Activated CD4-positive, CD25-positive, alpha-beta regulatory T cell treated with anti-CD3 and anti-CD28 coated beads, Interleukin-2, amount 50 U/mL, for 16 hours (primary cell): ENCODE measurements at places on chromosomes 6 and 20.

DNA sequence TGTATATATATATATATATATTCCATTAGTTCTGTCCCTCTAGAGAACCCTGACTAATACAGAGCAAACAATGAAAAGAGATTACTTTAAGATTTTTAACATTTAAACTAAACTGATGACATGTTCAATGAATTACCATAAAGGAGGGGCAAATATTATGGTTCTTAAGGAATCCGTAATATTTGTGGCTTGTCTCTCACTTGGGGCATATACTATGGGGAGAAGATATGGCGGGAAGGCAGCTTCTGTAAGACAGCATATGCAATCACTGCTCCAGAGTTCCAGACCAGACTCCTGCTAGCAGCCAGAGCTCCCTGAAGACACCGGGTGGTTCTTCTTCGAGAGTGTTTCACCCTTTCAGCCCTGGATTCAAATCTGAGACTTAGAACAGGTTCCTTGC is 321.1 kb upstream of the NT5E start:
- no peak for DNase-seq

DNA sequence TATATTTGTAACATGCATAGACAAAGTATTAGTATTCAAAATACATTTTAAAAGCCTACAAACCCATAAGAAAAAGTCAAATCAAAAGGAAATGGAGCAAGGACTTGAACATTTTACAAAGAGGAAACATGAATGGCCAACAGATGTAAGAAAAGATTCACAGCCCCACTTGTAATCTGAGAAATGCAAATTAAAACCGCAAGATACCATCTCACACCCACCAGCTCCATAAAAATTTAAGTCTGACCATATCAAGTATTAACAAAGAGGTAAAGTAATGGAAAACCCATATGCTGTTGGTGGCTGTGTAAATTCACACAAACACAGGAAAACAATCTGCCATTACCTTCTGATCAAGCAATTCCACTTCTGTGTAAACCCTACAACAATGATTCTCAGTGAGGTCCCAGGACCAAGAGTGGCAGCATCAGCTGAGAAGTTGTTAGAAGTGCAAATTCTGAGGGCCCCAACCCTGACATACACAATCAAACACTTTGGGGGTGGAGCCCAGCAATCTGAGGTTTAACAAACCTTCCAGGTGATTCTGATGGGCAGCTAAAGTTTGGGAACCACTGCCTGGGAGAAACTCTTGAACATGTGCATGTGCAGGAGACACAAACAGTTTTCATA is 30.9 kb downstream of the BCL2L1 start:
- DNase-seq, result no peak

- DNase-seq, result no peak
Measured at GRCh38 chr20:23227274-23227673, 123.3 kb upstream of the NXT1 start.

GRCh38 chr6:42295181-42295580 is 77.5 kb upstream of the MRPS10 start:
- DNase-seq, result no peak

DNA sequence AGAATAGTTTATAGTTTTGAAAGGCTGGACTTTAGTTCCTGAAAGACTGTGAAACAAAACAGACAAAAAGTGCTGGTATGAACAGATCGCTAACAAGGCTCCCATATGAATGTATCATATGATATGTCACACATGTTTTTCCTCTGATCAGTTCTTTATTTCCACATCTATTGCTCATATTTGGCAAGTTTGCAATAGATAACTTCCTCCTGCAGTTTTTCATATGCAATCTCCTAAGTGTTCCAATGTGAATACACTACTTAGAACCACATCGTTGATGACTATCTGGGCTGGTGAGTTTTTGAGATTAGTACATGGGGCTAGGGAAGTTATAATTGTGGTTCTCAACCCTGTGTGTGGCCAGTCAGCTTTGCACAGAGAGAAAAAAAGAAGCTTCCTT is 23.1 kb downstream of the CRYBG1 start:
- DNase-seq, result no peak

- no peak for DNase-seq
Measured at GRCh38 chr6:126764104-126764503, 354.4 kb upstream of the RSPO3 start.

DNA sequence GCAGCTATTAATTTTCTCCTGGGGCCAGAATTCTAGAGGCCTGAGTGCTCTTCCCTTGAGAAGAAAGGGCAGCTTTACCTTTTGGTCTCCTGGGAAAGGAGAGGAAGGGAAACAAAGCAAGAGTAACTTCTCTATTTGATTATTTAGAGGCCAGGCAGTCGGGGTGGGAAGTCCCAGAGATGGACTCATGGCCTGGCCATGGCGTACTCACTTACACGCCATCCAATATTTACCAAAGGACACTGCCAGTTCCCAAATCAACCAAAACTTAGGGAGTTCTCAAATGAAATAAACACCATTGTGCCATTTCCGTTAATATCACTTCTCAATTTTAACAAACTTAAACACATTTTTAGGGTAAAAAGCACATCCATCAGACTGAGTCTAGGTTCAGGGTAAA is 76.6 kb downstream of the CDS2 start:
- no peak for DNase-seq

DNA sequence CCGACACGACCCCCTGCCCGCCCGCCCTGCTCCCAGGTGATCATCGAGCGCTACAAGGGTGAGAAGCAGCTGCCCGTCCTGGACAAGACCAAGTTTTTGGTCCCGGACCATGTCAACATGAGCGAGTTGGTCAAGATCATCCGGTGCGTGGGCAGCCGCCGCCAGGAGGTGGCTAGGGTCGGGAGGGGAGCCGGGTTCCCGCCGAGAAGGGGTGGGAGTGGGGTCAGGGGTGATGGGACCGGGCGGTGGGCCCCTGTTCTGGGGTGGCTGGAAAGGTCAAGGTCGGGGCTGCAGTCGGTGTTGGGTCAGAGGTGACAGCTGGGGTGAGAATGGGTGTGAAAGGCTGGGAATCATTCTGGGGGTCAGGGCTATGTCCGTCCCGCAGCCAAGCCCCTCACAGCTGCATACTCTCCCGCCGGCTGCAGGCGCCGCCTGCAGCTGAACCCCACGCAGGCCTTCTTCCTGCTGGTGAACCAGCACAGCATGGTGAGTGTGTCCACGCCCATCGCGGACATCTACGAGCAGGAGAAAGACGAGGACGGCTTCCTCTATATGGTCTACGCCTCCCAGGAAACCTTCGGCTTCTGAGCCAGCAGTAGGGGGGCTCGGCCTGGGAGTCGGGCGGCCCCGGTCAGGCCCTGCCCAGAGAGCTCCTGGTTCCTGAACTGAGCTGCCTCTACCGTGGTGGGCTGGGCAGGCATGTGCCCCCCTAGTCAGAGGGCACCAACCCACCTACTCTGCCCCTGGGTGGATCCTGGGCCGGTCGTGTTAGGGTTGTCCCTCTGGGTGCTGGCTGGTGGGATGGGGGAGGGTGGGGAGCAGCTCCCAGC is 1.0 kb downstream of the MAP1LC3A start:
- DNase-seq, result no peak

DNA sequence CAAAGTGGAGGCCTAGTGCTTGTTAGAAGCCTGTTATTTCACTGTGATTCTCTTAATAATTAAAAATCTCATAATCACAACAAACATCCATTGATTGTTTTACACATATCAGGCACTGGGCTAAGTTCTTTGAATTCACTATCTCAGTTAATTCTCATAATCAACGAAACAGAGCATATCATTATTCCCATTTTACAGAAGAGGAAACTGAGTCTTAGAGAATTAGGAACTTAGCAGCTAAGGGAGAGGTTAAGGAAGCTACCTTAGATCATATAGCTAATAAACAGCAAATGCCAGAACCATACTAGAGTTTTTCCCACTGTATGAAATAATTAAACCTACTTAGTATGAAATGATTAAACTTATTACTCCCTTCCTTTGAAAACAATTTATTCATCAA is 7.0 kb downstream of the HMGN3 start:
- no peak for DNase-seq

GRCh38 chr6:158567871-158568401 is 8.0 kb downstream of the TMEM181 start:
- no peak for DNase-seq

DNA sequence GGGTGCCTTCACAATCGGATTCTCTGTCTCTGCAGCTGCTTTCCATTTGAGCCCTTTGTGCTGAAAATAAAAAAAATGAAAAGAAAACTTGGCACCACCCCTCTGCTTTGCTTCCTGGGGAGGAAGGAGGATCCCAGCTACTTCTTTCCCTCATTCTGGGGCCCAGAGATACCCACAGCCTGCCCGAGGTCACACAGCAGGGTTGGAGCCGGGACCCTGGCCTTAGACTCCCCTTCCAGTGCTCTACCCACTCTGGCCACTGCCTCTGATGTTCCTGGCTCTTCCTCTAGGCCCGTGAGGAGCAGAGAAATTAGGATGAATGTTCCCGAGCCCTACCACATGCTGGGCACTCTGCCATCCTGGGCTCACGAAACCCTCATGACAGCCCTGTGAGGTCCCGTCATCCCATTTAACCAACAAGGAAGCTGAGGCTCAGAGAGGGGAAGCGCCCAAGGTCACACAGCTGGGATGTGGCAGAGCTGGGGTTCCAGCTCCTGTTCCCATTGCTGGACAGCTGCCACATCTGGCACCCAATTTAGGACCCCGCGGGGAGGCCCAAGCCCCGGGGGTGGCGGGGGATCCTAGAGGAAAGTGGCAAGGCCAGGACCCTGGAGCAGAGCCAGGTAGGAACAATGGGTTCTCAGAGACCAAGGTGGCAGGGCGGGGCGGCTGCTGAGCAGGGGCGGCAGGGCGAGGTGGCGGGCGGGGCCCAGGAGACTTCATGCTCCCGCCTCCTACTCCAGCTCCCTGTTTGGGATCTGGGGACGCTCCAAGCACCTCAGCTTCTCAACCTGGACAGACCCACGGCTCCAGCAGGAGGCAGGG is 76.6 kb downstream of the CEBPB start:
- DNase-seq, result no peak

- DNase-seq, result no peak
Measured at GRCh38 chr20:64062276-64062595, 762 bp upstream of the TCEA2 start.

GRCh38 chr6:29919506-29920445 is 22.6 kb upstream of the HLA-A start:
- DNase-seq, result no peak

- no peak for DNase-seq
Measured at GRCh38 chr6:3347247-3347646, 88.5 kb downstream of the PSMG4 start.

DNA sequence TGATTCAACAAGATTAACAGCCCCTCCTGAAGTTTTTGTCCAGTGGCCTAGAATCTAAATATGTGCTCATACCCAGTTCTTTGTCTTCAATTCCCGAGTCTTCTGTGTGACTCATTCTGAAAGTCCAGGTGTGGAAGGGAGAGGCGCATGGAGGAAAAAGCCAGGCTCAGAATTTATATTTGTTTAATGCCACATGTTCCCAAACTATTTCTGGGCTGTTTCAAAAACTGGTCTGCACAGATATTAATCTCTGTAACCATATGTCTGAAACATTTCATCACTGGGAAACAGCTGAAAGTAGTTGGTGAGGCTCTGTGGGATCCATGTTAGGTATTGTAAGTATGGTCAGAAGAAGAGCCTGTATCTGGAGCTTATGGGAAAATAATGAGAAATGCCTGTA is 266.0 kb downstream of the PAX1 start:
- DNase-seq, result no peak

DNA sequence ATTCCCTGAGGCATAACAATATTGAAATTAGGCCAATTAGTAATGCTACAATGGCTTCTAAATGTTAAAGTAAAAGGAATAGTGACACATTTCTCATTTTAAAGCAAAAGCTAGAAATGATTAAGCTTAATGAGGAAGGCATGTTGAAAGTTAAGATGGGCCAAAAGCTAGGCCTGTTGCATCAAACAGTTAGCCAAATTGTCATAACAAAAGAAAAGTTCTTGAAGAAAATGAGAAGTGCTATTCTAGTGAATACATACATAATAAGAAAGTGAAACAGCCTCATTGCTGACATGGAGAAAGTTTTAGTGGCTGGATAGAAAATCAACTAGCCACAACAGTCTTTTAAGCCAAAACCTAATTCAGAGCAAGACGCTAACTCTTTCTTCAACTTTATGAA is 12.9 kb downstream of the OR2A4 start:
- DNase-seq, result no peak

GRCh38 chr6:158069800-158070195 is 88.1 kb downstream of the SYNJ2 start:
- DNase-seq, result no peak

- no peak for DNase-seq
Measured at GRCh38 chr6:159808647-159809046, 8.6 kb downstream of the PNLDC1 start.

DNA sequence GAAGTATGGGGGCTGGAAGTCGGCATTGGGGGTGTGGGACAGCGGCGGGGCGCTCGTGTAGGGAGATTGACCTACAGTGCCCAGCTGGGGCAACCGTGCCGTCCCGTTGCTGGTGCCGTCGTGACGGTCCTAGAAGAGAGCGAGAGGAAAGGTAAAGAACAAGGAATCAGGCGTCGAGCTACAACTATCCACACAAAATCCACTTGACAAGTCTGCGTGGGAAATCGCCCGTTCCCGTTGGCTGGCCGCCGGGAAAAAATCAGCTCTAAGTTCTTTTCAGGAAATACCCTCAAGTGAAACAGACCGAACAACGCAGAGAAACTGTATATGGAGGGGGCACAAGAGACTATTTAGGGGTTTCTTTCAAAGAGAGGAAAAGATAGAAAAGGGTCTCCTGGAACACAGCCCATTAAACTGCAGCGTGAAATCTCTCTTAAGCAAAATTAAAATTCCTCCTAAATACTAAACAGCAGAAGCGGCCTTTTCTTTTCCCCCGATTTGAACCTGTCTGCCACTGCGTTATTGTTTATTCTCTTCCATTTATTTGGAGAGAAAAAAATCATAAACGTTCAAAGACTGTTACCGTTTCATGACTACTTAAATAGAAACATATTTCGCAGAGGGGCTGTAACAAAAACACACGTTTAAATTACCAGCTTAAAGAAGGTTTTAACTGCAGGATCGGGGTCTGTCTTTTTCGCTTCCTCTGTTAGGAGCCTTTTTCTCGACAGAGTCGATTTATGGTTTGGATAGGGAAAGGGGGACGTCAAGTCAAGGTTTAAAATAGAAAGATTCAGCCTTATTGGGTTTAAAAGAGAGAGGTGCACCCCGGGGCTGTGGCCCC is 4.4 kb downstream of the TFAP2A start:
- no peak for DNase-seq

- no peak for DNase-seq
Measured at GRCh38 chr20:5706797-5707196, 43.4 kb upstream of the SHLD1 start.

GRCh38 chr20:2767768-2768631 is 32.4 kb downstream of the CPXM1 start:
- DNase-seq, result no peak

DNA sequence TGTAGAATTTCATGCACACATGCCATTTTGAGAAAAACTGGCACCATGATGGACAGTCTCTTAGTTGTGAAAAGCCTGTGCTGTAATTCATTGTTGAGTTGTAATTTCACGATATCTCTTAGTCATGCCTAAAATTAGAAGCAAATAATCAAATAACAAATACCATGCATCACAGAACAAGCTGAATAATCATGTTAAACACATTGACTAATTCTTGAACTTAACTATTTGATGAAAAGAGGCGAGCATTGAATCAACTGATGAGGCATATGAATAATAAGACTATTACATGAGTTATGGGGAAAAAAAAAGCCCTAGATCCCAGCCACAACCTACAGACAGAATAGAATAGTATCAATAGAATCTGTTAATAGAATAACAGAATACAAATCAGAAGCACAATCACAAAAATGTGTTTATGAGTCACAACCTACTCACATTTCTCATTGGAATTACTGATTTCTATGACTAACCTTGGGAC is 14.2 kb upstream of the RNF217 start:
- DNase-seq, result no peak
